ENCODE measurements at places on chromosomes 3 and 15. TPM values are rescaled to one million over a fixed set of nuclear protein-coding genes. Genes with fewer than 3 reads are reported as not detected.

DNA sequence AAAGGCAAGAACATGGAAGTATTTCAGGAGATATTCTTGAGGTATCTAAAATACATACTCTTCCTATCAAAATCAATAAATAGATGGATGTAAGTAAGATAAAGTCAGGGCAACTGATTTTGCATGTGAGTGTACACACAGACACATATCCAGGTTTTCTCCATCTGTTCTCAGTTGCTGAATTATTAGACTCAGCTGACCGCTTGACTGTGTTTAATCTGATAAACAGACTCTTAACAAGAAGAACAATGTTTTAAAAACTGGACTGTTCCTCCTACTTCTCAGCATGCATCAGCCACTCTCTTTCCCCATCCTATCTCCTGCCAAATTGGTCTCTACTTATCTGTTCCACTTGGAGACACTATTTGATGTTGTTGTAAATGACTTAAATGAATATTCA lies 73.5 kb downstream of the GOLGA8G start:
- no peak overlapping the region for H3K27ac ChIP-seq
- no peak overlapping the region for H3K4me3 ChIP-seq
- H3K27me3 ChIP-seq, result peaks cover 11% of the 10 kb centered on the region
- H3K36me3 ChIP-seq, result no peaks in the 10 kb centered on the region
- no peaks in the 10 kb centered on the region for H3K4me1 ChIP-seq

GRCh38 chr15:87154761-87155160 lies 1075.1 kb downstream of the AGBL1 start:
- H3K27ac ChIP-seq, result no peak overlapping the region
- no peak for DNase-seq
- H3K4me1 ChIP-seq, result no peaks in the 10 kb centered on the region
- H3K4me3 ChIP-seq, result no peak overlapping the region

DNA sequence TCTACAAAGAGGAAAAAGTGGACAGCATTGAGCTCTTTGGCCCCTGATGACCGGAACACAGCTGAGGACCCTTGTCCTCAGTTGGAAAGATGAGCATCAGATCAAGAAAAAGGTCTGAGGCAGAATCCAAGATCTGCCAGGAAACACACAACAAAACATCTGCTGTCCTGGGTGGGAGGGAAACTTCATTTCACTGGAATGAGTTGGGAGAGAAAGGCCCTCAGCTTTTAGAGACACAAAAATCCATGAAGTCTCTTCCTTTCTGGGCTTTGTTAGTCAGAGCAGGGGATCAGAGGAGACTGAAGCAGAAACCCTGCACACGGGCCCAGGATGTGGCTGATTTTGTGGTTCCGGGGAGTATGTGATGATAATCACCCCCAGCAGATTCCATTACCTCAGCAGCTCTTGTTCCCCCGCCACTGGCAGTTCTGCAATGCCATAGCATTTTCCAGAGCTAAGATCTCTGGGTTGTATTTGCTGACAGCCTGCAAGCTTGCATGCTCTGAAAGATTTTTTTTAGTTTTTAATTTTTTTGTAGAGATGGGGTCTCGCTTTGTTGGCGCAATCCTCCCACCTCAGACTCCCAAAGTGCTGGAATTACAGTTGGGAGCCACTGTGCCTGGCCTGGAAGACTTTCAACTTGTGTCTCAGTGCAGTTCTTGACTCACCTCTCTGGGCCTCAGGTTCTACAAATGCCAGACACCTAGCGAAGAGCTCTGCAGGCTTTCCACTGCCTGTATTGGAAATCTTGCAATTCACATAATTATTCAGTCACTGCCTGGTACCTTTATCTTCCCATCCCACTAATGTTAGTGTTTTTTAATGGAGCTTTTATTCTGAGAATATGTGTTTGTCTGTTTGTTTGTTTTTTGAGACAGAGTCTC lies 5.8 kb upstream of the TATDN2 start:
- H3K36me3 ChIP-seq, result no peaks in the 10 kb centered on the region
- no peak overlapping the region for H3K4me3 ChIP-seq
- no peaks in the 10 kb centered on the region for H3K27me3 ChIP-seq
- H3K4me1 ChIP-seq, result no peaks in the 10 kb centered on the region

- no peak overlapping the region for H3K27ac ChIP-seq
- H3K4me3 ChIP-seq, result no peak overlapping the region
- H3K27me3 ChIP-seq, result no peaks in the 10 kb centered on the region
- no peaks in the 10 kb centered on the region for H3K36me3 ChIP-seq
- H3K4me1 ChIP-seq, result no peaks in the 10 kb centered on the region
- no peak for DNase-seq
Measured at GRCh38 chr3:175176556-175176955, 317.4 kb downstream of the NAALADL2 start.

DNA sequence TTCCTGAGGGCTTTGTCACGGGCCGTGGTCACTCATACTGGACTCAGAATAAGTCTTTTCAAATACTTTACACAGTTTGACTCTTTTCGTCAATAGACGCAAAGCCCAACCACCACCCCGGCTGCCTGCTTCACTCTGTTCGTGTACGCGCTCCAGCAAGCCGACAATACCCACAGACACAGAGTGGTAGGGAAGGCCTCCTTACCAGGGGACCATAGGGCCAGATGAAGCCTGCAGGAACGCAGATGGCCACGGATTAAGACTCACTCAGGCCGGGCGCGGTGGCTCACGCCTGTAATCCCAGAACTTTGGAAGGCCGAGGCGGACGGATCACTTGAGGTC lies 29.7 kb downstream of the EFCAB12 start:
- peaks cover 7% of the 10 kb centered on the region for H3K36me3 ChIP-seq
- peak overlapping the region; percentile 69 for H3K27ac ChIP-seq
- H3K4me3 ChIP-seq, result peak overlapping the region; percentile 84
- no peak for DNase-seq
- peaks cover 9% of the 10 kb centered on the region for H3K4me1 ChIP-seq

DNA sequence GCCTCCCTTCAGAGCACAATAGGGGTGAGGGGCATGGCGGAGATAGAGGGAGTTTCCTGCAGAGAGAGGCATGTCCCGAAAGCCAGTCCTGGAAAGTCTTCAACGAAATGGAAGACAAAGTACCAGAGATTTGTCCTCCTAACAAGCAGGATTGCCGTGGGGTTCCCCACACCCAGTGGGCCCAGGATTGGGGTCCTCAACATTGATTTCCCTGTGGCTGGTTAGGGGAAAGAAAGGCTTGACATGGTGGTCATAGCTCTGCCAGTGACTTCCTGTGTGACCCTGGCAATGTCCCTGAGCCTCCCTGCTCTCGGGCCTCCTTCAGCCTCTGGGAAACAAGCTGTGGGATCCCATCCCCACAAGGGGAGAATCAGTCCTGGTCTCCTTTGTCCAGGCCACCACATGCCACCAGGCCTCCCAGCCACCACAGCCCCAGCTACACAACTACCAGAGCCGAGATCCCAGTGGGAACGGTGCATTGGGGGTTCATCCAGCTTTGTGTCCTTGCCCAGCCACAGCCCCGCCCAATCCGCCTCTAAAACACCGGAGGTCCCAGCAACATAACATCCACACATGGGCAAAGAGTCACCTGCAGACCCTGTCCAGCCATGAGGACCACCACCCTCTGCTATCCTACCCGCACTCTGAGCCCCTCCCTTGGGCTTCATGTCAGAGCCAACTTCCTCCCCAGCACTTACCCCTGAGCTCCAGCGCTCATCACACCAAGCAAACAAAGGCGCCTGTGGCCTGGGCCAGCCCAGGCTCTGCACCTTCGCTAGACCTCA lies 63.0 kb downstream of the ADAMTS17 start:
- no peak overlapping the region for H3K27ac ChIP-seq

DNA sequence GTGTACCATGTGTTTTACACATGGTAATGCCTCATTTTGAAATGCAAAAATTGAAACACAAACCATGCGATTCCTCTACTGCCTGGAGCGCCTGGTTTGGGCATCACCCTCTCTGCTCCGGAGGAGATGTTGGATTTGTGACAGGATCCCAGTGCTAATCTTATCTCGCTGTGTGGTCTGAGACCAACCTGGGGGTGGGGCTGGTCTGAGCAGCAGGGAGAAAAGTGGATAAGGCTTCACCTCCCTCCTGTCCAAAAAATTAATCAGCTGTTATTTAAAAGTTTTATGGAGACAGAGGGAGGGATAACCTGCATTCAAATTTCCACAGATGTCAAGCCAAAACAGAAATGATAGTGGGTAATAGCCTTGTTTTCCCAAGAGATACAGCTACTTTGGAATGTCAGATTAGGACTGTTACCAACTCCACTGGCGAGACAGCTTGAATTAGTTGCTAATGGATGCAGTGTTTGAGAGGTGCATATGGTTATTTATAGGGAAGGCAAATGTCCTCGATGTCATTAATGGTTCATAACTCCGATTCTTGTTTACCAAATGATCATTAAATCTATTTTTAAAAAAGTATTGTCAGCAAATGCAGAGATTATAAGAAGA lies 54.0 kb upstream of the SKOR1 start:
- no peaks in the 10 kb centered on the region for H3K27me3 ChIP-seq
- H3K36me3 ChIP-seq, result peaks cover 2% of the 10 kb centered on the region
- DNase-seq, result no peak
- no peak overlapping the region for H3K4me3 ChIP-seq
- peaks cover 3% of the 10 kb centered on the region for H3K4me1 ChIP-seq
- H3K27ac ChIP-seq, result no peak overlapping the region

DCP1A gene
- polyA plus RNA-seq, result 14.7 TPM

PLAAT1 gene
- polyA plus RNA-seq, result 21.2 TPM

DUOX2 gene
- not detected for polyA plus RNA-seq

PLCL2 gene
- 10.4 TPM for polyA plus RNA-seq

All from muscle of leg (tissue), 16 donors.